Activated CD4-positive, alpha-beta T cell treated with anti-CD3 and anti-CD28 coated beads for 1 hour (primary cell): ENCODE measurements at places on chromosomes 1 and 21.

DNA sequence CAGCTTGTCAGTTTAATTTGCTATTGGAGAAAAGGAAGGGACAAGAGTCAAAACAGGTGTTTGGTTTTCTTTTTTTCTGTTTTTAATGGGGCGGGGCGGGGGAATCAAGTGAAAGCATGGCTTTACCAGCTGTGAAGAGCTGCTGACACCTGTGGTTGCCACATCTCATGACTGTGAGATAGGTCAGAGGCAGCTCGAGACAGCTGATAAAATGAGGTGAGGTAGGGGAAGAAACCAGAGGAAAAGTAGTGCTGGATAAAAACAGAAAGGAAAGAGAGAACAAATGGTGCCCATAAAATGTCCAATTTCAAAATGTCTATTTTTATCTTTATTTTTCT is 272.3 kb downstream of the NEGR1 start:
- DNase-seq, result no peak

- no peak for DNase-seq
Observed at GRCh38 chr1:41862384-41863221, 56.1 kb downstream of the HIVEP3 start.

DNA sequence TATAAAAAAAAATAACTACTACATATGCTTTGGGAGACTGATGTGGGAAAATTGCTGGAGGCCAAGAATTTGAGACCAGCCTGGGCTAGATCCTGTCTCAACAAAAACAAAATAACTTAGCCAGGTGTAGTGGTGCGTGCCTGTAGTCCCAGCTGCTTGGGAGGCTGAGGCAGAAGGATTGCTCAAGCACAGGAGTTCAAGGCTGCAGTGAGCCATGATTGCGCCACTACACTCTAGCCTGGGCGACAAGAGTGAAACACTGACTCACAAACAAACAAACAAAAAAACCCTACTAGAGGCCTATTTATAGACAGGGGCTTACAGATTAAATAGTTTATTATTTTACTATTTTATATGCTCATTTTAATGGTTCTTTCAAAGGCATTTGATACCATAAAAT is 80.0 kb downstream of the LHX4 start:
- no peak for DNase-seq

DNA sequence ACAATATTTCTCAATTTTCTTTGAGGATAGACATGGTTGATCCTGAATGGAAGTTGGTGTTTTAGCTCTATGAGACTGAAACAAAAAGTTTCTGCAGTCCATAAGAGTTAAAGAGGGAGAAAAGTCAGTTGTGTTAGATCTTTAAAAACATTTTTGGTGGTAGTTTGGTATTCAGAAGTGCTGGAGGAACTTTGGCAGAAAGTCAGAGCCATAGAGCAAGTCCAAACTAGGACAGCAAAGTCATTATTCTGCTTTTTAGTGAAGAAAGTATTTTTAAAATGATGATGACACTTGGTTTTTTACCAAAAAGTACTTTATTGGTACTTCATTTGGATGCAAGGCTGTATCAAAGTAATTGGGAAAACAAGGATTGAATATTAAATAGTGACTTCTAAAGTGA is 41.8 kb downstream of the FNBP1L start:
- no peak for DNase-seq

GRCh38 chr1:184822267-184822666 is 67.6 kb upstream of the EDEM3 start:
- DNase-seq, result no peak

DNA sequence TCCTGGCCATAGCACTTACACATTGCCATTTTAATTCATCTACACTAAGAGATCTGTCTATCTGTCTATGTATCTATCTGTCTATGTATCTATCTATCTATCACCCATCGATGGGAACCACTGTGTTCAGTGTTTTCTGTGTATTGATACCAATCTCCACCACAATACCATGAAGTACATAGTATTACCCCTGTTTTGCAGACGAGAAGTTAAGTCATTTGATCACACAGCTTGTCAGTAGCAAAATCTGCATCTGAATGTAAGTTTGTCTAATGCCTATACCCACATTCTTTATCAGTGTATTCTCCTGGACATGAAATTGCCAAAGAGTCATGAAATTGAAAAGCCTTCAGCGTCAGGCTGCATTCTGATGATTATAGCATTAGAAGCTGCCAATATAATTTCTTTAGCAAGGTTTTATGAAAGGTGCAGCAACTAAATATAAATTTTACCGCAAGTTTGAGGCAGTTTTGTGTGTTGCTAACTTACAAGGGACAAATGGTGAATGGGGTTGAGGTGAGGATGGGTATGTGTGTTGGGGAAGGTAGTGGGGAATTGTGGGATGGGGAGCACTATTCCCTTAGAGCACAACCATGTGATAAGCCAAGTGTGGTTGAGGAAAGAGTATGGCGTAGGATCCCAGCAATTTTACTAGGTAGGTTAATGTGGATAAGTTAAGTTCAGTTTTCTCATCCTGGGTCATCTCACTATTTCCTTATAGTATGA is 24.2 kb downstream of the SLAMF1 start:
- DNase-seq, result no peak

GRCh38 chr1:184326278-184326677 is 60.6 kb upstream of the C1orf21 start:
- DNase-seq, result no peak

- no peak for DNase-seq
Observed at GRCh38 chr1:33168556-33169289, 13.1 kb downstream of the TRIM62 start.

DNA sequence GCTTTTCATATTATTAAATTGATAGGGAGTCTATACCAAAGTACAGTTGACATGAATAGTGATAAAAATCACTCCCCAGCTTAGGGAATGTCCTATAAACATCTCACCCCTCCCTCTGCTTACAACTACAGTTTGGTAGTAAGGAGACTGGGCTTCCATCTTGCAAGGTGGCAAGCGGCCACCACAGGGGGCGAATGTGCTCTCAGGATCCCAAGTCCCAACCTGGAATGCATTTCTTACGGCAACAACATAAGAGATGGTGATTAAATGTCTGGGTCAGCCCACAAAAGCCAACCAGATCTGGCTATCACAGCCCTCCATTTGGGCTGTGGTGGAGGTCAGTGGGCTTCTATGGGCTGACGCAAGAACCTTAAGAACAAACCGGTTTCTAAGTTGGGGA is 68.0 kb downstream of the SMYD2 start:
- no peak for DNase-seq

DNA sequence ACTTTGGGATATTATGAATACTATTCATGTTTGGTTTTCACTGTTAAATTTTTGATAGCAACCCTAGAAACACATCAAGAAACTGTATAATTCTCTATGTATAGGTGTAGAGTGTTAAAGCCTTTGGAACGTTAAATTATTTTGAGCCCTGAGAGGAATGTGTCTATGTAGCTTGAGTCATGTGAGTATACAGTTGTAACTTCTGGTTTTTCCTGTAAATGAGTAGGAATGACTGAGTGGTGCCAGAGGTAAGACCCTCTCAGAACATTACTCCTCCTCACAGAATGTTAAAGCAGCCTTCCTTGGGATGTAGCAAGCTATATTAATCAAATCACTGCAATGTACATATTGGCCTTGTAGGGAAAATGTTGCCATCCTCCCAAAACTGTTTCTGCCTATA is 69.0 kb downstream of the C1orf21 start:
- DNase-seq, result no peak

GRCh38 chr1:242467556-242468145 is 56.8 kb downstream of the PLD5 start:
- no peak for DNase-seq

GRCh38 chr1:198837278-198838021 is 198.6 kb downstream of the PTPRC start:
- no peak for DNase-seq

GRCh38 chr1:119866451-119866850 is 29.9 kb downstream of the ADAM30 start:
- DNase-seq, result no peak

DNA sequence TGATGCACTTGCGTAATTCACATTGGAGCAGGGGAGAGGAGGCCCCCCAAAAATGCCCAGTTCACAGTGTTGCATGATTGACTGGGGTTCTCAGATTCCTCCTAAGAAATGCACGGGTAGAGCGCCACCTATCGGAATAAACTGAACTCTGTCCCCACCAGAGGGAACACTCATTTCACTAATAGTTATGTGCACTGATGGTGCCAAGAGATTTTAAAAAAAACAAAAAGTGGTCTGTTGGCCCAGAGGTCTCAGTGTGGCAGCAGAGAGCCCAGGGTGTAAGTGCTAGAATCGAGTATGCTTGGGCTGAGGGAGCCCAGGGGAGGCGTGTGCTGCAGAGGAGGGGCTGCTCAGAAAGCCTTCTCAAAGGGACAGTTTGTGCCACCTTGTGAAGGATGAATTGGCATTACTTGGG is 6.9 kb downstream of the PINK1 start:
- peak; percentile 21 for DNase-seq
